Osteocyte (in vitro differentiated cells): ENCODE measurements at places on chromosomes 11 and 22. TPM values are rescaled to one million over a fixed set of nuclear protein-coding genes. Genes with fewer than 3 reads are reported as not detected.

The CECR2 gene
- 0.24 and 0.63 TPM in 2 replicates for total RNA-seq

The OR2AG1 gene
- not detected in 2 replicates for total RNA-seq

- DNase-seq: no peak
Measured at GRCh38 chr22:40399621-40400020, 29.2 kb downstream of the SGSM3 start.

GRCh38 chr22:31344578-31345330 lies 1.4 kb downstream of the PATZ1 start:
- DNase-seq: no peak

DNA sequence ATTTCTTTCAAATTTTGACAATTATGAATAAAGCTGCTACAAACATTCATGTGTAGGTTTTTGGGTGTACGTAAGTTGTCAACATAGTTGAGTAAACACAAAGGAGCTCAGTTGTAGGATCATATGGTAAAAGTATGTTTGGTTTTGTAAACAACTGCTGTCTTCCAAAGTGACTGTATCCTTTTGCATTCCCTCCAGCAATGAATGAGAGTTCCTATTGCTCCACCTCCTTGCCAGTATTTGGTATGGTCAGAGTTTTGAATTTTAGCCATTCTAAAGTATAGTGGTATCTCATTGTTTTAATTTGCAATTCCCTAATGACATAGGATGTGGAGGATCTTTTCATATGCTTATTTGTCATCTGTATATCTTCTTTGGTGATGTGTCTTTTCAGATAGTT lies 28.0 kb upstream of the PHOX2A start:
- no peak for DNase-seq

- no peak for DNase-seq
Measured at GRCh38 chr11:82539669-82540068, 194.0 kb downstream of the FAM181B start.

DNA sequence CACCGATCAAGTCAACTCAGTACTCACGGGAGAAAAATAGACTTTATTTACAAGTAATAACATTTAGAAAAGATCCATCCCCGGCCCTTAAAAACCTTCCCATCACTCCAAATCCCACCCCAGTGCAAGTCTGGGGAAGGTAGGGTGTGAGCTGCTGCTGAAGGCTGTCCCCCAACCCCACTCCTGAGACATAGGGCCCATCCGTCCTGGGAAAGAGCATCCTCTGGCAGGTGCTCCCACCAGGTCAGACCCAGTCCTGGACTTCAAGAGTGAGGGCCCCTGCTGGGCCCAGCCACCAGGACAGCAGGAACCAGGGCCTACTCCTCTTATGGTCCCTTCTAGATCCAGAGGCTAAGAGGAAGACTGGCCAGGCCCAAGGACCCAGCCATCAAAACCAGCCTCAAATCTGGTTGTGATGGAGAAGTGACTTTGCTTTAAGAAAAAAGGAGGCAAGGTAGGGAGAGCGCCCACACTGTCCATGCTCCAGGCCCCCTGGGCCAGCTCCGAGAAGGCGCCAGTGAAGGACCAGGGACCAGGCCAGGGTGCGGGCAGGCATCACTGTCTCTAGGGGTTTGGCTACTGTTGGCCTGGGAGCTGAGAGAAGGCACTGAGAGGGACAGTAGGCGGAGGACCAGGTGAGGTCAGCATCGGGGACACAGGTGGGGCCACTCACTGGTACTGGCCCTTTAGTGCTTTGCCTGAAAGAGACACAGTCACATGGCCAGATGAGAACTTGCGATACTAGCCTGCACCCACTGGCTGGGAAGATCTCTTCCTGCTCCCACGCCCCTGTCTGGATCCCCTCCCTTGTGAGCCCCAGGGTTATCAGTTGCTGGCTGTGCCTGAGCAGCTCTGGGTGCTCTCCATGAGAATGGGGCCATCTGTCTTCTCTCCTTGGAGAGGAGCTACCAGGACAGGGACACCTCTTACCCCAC lies 4.4 kb downstream of the IL18BP start:
- DNase-seq: no peak

- DNase-seq: no peak
Measured at GRCh38 chr11:69889400-69890318, 70.4 kb upstream of the FGF3 start.

- no peak for DNase-seq
Measured at GRCh38 chr11:96199563-96200025, 143.4 kb downstream of the MAML2 start.

GRCh38 chr11:61367406-61367805 lies 5.2 kb downstream of the TMEM138 start:
- DNase-seq: no peak
